Vein endothelial cell (primary cell): ENCODE measurements at places on chromosomes 13 and 19. TPM values are rescaled to one million over a fixed set of nuclear protein-coding genes. Genes with fewer than 3 reads are reported as not detected.

CFD gene
- 0.38 and 0.65 TPM in 2 replicates for total RNA-seq

ZNF66 gene
- 4.6 and 8.1 TPM in 2 replicates for total RNA-seq

NFIC gene
- 61.7 and 63.0 TPM in 2 replicates for total RNA-seq

ZNF700 gene
- total RNA-seq, result 5.2 and 8.0 TPM in 2 replicates

FCER2 gene
- not detected in 2 replicates for total RNA-seq

DCT gene
- total RNA-seq, result 0.10 TPM in 1 of 2 replicates, not detected in the other

SHD gene
- total RNA-seq, result not detected in 2 replicates

ECSIT gene
- total RNA-seq, result 24.6 and 35.6 TPM in 2 replicates

GNA15 gene
- total RNA-seq, result under 0.01 TPM in 1 of 2 replicates, not detected in the other

PRR20A gene
- total RNA-seq, result not detected in 2 replicates

OPA3 gene
- 15.0 and 15.4 TPM in 2 replicates for total RNA-seq

CATSPERD gene
- total RNA-seq, result not detected in 2 replicates

PGLYRP1 gene
- not detected in 2 replicates for total RNA-seq

MAST1 gene
- total RNA-seq, result 0.29 and 0.33 TPM in 2 replicates

CEACAM16 gene
- under 0.01 TPM in 1 of 2 replicates, not detected in the other for total RNA-seq

RPS16 gene
- total RNA-seq, result 47.4 and 84.9 TPM in 2 replicates

C5AR1 gene
- not detected in 2 replicates for total RNA-seq

CEACAM1 gene
- 3.2 and 6.2 TPM in 2 replicates for total RNA-seq

SERPINE3 gene
- total RNA-seq, result under 0.01 TPM in 1 of 2 replicates, not detected in the other

FOSB gene
- total RNA-seq, result 0.48 and 0.65 TPM in 2 replicates

ZNF180 gene
- total RNA-seq, result 10.5 and 11.4 TPM in 2 replicates

CPB2 gene
- not detected in 2 replicates for total RNA-seq

PSG4 gene
- total RNA-seq, result 0.19 and 0.65 TPM in 2 replicates

SELENOV gene
- total RNA-seq, result not detected in 2 replicates

MATK gene
- 0.29 TPM in 1 of 2 replicates, not detected in the other for total RNA-seq

ZNF160 gene
- 25.9 and 41.8 TPM in 2 replicates for total RNA-seq
